NCI-H2081 treated with DMSO at 0.1 percent for 48 hours (cell line): ENCODE measurements at places on chromosomes 12 and 14.

- DNase-seq = no peak
Observed at GRCh38 chr12:126518596-126519200, 1453.5 kb downstream of the AACS start.

GRCh38 chr12:75192196-75192595, 17.4 kb downstream of the KCNC2 start:
- DNase-seq = no peak

- DNase-seq = no peak
Observed at GRCh38 chr12:110111476-110112334, 12.5 kb upstream of the IFT81 start.

GRCh38 chr12:108855284-108856169, 1.9 kb downstream of the SSH1 start:
- DNase-seq = no peak

DNA sequence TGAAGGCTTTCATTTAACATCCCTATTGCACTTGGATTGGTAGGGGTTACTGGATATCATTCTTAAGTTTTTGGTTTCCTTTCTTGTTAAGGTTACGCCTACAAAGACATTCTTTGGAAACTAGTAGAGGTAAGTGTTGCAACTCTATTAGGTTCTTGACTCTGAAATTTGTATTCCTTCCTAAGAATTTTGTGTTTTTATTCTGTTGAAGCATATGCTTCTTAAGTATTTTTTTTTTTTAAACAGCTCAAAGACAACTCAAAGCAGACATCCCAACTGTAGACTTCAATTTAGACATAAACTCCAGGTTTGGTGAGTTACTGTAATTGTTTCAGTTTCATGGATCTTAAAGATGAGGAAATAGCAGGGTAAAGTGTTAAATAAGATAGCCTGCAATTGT, 1.1 kb upstream of the RBMS2 start:
- no peak for DNase-seq

- DNase-seq = no peak
Observed at GRCh38 chr12:121452985-121453360, 53.1 kb downstream of the RNF34 start.

- DNase-seq = no peak
Observed at GRCh38 chr12:95943330-95943842, at the start of gene AMDHD1. Gene AMDHD1, plus strand, starts transcription at chr12:95943331. Its CDS starts 68 bp downstream, at chr12:95943399.

GRCh38 chr12:65051218-65051617, 69.9 kb downstream of the WIF1 start:
- DNase-seq = no peak

DNA sequence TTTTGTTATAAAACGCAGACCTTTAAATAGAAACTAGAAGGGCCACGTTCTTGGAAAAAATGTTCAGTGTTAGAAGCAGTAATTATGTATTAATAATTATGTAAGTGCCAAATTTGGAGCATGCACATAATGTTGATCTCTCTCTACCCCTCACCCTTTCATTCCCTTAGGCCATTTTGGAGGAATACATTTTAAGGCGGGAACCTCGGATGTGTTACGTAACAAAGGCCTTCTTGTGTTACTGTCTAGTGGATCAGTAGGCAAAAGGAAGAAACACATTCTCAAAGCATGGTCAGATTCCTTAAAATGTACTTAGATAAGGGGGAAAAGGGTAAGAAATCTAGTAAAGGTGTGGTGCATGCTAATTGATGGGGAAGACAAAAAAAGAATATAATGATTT, 52.7 kb downstream of the RASSF3 start:
- no peak for DNase-seq

- DNase-seq = no peak
Observed at GRCh38 chr12:45756666-45757065, 27.2 kb downstream of the ARID2 start.

- DNase-seq = no peak
Observed at GRCh38 chr14:25833341-25834126, 764.3 kb downstream of the NOVA1 start.

GRCh38 chr12:132007041-132007440, 57.3 kb downstream of the EP400 start:
- no peak for DNase-seq

- DNase-seq = no peak
Observed at GRCh38 chr14:75995372-75996041, 9.9 kb downstream of the IFT43 start.

- DNase-seq = no peak
Observed at GRCh38 chr14:20477211-20477876, 8.1 kb downstream of the PNP start.

GRCh38 chr12:40999210-40999609, 188.9 kb upstream of the PDZRN4 start:
- DNase-seq = no peak

GRCh38 chr12:123267335-123267920, 4.2 kb downstream of the CDK2AP1 start:
- no peak for DNase-seq

- no peak for DNase-seq
Observed at GRCh38 chr12:116266168-116266601, 11.3 kb downstream of the MED13L start.

- no peak for DNase-seq
Observed at GRCh38 chr12:15446807-15447206, 124.5 kb downstream of the PTPRO start.

GRCh38 chr12:103820361-103820760, 20.7 kb downstream of the NT5DC3 start:
- no peak for DNase-seq

GRCh38 chr12:14256555-14257169, 108.8 kb upstream of the ATF7IP start:
- DNase-seq = no peak

GRCh38 chr12:111411185-111411764, 5.6 kb downstream of the SH2B3 start:
- DNase-seq = no peak

DNA sequence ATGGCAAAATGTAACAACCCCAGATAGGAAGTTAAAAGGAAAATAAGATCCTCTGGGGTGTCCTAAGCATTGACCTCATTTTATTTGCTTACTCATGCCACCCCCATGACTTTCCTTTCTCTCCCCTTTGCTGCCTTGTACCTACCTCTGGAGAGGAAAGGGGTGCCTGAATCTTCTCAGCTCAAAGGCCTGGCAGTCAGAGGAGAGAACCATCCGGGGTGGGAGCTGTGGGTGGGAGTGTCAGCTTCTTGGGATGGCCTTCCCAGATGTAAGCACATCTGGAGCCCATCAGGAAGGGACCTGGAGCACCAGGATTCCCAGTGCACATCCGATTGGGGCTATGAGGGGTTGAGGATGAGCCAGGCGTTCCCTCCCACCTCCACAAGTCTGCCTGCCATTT, 5.2 kb upstream of the ITGA5 start:
- DNase-seq = no peak

GRCh38 chr12:72100854-72101253, 162.2 kb downstream of the TPH2 start:
- DNase-seq = no peak

DNA sequence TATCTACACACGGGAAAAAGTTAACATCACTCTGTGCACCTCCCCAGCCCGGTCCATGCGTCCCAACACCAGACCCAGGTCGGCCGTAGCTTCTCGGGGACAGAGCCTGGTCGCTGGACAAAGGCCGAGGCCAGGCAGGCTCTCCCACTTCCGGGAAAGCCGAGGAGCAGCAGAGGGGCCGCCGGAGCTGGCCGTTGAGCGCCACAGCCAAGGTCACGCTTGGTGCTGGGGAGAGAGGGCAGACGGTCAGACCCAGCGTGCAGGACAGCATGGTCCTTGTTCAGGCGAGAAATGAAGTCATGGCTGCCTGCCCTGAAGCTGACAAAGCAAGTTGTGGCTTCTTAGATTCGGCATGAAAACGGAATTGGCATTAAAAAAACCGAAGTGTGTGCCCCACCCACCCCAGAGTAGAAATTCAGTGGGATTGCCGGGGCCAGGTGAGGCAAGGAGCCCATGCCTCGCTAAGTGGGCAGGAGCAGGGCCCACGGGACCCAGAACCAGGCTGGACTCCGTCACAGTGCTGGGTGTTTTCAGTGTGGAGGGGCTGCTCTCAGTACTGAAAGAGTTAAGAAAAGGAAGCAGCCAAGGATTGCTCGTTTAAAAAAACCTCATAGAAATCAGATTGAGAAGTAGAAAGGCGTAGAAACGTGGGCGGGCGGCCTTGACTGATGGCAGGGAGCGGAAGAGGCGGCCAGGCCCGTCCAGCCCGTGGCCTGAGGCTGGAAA, 4.3 kb downstream of the ARL6IP4 start:
- DNase-seq = no peak

- DNase-seq = no peak
Observed at GRCh38 chr12:88001327-88001726, 27.9 kb downstream of the C12orf50 start.

DNA sequence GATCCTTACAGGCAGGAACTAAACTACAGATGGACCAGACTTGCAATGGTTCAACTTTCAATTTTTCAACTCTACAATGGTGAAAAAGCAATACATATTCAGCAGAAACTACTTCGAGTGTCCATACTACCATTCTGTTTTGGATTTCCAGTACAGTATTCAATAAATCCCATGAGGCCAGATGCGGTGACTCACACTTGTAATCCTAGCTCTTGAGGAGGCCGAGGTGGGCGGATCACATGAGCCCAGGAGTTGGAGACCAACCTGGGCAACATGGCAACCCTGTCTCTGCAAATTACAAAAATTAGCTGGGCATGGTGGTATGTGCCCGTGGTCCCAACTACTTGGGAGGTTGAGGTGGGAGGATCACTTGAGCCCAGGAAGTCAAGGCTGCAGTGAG, 336.1 kb downstream of the MED13L start:
- DNase-seq = no peak

GRCh38 chr12:76284816-76285750, 63.1 kb downstream of the BBS10 start:
- DNase-seq = no peak

GRCh38 chr12:59890896-59891579, 295.2 kb downstream of the SLC16A7 start:
- DNase-seq = no peak

DNA sequence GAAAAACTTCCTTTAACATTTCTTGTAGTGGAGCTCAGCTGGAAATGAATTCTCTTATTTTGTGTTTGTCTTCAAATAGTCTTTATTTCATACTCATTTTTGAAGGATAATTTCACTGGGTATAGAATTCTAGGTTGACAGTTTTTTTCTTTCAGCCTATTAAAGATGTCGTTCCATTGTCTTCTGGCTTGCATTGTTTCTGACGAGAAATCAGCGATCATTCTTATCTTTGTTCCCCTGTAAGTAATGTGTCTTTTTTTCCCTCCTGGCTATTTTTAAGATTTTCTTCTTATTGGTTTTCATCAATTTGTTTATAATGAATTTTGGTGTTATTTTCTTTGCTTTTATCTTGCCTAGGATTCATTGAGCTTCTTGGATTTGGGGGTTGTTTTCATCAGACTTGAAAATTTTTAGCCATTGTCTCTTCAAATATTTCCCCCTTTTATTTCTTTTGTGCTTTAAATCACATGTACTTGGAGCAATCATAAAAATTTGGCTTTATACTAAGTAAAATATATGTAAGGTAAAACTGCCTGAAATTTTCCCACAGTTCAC, 89.4 kb downstream of the UNC79 start:
- DNase-seq = no peak

DNA sequence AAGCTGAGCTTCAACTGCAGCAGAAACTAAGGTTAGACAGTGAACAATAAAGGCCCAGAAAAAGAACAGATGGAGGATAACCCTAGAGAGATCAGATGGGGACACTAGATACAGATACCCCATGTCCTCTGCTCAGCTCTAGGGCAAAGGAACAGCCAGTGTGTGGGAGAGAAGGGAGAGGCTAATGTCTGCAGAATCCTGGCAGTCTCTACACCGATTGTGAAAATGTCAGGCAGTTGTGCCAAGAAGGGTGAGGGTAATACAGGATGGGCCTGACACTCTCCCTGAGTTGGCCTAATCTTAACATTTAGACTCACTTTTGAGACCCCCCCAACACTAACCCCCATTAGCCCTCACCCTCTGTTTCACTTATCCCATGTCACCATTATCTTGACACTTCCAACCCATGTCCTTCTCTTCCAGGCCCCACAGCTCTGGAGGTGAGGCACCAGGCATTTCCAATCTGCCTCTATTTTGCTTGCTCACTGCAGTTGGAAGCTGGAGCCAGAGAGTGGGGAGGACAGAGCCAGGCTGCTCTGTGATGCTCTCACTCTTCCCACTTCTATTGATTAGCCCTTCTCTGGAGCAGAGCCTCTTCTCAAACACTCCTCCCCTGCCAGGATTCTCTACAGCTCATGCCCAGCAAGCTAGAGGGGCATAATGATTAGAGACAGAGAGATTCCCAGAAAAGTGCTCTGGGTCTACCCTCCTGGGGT, 3.0 kb upstream of the BLOC1S1 start:
- DNase-seq = no peak

DNA sequence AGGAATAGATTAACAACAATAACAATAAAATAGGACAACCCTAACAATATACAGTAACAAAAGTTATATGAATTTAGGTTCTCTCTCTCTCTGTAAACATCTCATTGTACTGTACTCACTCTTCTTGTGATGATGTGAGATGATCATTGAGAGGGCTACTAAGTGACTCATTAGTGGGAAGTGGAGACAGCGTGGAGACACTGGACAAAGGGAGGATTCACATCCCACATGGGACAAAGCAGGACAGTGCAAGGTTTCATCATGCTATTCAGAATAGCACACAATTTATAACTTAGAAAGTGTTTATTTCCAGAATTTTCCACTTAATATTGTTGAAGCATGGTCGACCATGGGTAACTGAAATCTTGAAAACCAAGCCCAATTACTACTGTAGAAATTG, 26.0 kb upstream of the SPATA7 start:
- DNase-seq = no peak

DNA sequence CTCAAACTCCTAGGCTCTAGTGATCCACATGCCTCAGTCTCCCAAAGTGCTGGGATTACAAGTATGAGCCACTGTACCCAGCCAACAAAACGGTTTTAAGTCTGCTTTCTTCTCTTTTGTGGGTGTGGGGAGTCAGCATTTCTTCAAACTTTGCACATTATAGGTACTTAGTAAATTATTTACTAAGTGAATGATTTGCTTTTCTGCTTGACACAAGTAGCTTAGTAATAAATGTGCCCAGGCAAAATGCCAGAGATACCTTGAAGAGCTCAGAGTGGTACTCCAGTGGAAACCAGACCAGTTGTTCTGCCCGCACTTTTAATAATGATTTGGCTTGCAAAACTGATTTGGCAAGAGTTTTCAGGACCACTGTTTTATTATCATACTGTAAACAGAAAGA, 15.0 kb downstream of the DEPDC4 start:
- DNase-seq = no peak

- DNase-seq = no peak
Observed at GRCh38 chr12:30796313-30796780, 41.6 kb upstream of the CAPRIN2 start.

GRCh38 chr12:94143438-94143837, 4.9 kb upstream of the PLXNC1 start:
- DNase-seq = no peak

GRCh38 chr12:7498809-7499208, 4.8 kb downstream of the CD163 start:
- no peak for DNase-seq

- DNase-seq = no peak
Observed at GRCh38 chr12:77003246-77003645, 62.1 kb downstream of the E2F7 start.

- no peak for DNase-seq
Observed at GRCh38 chr12:103879878-103880277, 38.8 kb upstream of the NT5DC3 start.

- DNase-seq = no peak
Observed at GRCh38 chr12:32666018-32666417, 13.1 kb upstream of the DNM1L start.
